ENCODE measurements at places on chromosomes 1 and 21.

DNA sequence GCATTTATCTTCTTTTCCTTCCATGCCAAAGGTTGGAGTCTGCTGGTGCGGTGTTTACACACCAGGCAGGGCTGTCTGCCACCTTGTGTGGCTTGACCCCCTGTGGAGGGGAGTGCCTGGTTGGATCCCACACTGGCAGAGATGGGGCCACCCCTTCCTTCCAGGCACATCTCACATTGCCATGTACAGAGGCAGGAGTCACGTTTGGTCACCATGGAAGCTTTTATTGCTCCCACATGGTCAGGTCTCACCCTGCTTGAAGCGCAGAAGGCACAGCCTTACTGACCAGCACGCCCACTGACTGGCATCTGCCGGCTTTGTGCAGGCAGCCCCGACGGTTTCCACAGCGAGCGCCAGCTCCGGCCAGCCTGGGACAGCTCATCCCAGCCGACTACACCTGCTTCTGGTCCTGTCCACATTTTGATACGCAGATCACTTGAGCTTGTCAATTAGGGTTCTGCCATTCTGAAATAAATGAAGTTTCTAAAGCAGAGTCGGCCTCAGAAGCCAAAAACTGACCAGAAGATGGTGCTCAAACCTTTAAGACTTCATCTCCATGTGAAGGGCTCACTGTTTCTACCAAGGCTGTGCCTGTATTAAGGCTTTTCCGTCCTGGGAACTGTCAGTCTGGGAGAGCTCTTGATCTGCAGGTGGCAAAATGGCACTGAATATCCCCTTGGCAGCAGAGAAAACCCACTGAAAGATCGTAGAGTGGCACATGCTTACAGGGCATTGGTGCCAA is 35.6 kb upstream of the EPHA8 start:
- no peak for DNase-seq

DNA sequence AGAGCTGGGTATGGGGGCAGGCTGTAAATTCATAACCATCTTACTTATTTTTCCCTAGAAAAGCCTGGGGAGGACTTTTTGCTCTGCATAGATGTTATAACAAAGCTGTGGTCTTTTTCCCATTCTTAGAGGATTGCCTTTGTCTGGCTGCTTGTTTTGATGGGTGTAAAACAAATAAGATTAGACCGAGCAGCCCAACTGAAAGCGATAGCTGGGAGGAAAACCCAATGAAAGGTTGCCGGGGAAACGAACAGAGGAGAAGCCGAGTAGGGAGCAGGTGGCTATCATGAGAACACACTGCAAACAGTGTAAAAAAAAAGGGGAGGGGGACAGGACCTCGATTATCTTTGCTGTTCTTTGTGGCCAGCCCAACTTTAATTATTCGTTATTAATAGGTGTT is 1.9 kb downstream of the ELAVL4 start:
- DNase-seq, result no peak

- DNase-seq, result no peak
Measured at GRCh38 chr1:9402717-9403225, 110.1 kb downstream of the SPSB1 start.

DNA sequence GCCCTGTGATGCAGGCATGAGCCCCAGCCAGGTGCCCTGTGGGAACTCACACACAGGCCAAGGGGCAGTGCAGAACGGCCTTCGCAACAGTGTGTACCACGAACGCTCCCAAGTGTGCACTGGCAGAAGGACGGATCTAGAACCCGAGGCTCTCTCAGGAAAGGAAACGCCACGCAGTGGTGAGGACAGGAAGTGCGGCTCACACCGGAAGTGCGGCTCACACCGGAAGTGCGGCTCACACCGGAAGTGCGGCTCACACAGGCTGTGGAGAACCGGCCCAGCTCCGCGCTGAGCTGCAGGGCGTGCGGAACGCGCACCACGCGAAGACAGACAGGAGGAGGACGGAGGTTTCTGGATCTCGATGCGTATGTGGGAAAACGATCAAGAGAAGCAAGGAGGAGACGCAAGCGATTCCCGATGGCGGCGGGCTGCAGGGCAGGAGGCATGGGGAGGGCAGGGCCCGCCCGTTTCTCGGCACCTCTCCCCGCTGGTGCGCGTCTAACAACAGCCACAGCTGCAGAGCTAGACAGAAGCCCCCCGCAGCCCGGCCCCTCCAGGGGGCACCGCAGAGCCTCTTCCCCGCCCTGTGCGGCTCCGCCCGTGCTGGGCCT is 35.9 kb upstream of the TMEM52 start:
- no peak for DNase-seq

DNA sequence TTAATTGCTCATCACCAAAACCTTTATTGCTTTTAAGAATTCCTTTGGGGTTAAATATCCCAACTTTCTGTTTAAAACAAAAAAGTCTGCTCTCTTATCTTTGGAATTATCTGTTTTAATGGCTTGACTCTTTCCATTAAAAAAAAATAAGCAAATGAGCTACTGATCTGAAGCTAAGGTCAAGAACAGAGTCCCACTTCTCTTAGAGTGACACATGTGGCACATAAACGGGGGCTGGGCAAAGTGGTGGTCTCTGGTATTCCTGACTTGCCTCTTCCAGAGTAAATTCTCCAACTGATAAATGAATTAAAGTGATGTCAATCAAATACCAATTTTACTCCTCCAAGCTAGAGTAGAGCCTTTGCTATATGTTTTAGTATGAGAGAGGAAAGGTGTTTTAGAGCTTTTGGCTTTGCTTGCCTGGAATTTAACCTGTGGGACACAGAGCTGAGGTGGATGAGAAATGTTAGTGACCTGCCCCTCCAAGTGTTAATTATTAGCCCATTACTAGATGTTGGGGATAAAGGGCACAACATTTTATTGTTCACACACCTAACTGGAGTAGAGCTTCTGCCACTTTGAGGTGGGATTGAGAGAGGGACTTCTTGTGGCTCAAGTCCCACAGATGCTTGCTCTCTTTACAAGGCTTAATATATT is 864.0 kb downstream of the LRRIQ3 start:
- no peak for DNase-seq

DNA sequence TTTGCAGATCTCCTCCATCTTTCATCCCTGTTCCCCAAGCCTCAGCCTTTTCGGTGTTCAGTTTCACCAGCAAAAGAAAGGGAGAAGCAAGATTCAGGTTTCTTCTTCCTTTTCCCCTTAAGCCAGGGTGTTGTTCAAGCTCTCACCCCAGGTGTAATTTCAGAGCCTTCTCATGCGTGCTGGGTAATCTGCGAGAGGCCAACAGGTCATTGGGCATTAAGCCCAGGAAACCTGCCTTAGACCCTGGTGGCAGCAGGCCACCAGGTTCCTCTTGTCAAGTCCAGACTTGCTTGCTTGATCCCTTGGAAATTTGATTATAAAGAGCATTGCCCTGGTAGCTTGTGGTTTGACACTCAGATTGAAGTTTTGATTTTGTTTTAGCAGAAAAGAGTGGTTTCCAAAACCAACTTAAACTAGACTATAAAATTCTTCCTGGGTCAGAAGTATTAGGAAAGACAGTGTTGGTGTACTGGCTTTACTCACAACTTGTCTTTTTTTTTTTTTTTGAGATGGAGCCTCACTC is 6.9 kb downstream of the AKR1A1 start:
- DNase-seq, result no peak

DNA sequence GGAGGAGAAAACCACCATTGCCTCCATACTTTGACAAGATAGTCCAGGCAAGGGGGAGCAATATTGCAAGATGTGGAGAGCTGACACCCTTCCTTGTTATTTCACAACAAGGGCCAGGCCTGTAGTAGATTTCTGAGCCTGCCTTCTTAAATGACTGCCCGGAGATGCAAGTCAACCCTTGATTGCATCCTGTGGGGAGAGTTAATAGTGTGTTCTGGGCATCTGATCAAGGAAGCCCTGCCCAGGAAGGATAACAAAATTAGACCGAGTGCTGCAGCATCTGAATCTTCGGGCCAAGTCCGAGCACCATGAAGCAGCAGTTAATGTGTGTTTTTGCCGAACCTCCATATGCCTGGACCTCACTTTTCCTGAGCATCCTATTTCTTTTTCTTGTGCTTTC is 382.3 kb downstream of the PRDM2 start:
- DNase-seq, result no peak

DNA sequence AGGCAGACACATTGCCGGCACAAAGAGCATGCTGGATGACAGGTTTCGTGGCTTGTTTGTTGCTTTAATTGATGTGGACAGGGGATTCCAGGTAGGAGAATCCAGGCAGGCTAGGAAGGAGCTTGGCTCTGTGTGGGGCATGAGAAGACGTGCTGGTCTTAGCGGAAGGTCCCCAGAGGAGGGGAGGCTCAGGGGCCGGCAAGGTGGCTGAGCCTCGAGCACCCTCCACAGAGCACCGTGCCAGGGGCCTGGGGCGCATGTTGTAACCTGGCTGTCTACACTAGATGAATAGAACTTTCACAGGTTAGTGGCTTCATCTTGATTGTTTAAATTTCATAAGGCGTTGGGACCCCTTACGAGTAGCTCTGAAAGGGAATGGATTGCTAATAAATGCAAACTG is 223.1 kb downstream of the CAMTA1 start:
- no peak for DNase-seq

- no peak for DNase-seq
Measured at GRCh38 chr1:146012703-146013558, 8.6 kb downstream of the HJV start.

DNA sequence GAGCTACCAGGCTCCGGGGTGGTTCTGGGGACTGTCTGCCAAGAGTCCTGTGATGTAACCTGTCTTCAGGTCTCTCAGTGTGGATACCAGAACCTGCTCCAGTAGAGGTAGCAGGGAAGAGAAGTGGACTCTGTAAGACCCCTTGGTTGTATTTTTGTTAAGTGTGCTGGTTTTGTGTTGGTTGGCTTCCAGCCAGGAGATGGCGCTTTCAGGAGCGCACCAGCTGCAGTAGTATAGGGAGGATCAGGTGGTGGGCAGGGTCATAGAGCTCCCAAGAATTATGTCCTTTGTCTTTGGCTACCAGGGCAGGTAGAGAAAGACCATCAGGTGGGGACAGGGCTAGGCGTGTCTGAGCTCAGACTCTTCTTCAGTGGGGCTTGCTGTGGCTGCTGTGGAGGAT is 1147.2 kb upstream of the ADGRL4 start:
- no peak for DNase-seq

- no peak for DNase-seq
Measured at GRCh38 chr1:196609370-196609737, 1.1 kb upstream of the KCNT2 start.

DNA sequence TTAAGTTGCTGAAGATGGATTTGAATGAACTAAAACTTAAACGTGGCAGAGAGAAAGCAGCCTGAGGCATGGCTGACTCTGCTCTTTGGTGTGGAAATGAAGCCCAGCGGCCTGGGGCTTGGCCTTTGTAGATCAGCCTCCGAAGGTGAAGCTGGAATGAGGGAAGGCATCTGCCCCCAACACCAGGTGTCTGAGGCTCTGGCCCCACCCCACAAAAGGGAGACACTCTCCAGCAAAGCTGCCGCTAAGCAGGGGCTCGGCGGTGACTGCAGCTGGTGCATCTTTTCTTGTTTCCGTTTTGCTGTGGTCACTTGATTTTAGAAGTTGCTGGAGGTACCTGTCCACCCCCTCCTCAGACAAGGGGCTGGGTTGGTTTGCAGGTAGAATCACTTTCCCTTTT is 38.2 kb upstream of the NID1 start:
- no peak for DNase-seq

DNA sequence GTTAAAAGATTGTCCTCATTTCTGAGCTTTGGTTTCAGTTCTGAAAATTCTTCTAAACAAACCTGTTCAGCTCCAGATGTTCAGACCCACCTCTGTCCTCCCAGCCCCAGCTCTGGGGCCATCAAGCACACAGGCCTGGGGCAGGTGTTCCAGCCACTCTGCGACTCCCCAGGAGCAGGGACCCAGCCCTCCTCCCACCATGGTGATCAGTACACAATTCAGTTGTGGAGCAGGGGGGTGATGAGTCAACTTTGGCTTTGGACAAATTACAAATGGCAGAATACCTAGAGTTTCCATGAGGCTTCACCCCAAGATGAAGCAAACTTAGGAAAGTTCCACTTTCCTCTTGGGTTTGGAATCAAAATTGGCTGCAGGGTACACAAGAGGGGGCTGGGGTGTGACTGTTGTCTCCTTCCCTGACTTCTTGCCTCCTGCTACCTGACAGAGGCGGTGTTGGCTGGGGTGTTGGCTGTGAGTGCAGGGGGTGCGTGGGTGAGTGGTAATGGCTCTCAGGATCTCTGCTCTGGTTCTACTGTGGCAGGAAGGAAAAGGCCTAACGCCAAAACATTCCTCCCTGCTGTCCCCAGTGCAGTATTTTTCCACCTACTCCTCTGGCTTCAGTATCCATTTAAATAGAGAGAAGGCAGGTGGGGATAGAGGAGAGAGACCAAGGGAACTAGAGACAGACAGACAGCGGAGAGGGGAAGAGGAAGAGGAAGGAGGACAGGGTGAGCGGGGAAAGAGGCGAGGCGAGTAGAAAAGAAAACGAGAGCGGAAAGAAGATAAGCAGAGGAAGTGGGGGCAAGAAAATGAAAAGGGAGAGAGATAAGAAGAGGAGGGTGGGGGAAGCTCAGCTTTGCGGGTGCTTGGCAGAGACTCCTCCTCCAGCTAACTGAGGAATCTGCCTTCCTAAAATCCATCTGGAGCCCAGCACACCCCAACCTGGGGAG is 20.6 kb upstream of the LRRN2 start:
- DNase-seq, result no peak

DNA sequence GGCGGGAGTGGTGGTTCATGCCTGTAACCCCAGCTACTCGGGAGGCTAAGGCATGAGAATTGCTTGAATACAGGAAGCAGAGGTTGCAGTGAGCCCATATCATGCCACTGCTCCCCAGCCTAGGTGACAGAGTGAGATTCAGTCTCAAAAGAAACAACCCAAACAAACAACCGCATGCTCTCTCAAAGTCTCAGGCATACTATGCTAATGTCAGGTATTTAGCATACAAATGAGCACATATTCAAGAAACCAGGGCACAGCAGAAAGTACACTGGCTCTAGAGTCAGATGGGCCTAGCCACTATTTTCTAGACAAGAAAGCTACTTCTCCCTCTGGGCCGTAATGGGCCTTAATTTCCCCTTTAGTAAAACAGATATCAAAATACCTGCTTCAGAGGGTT is 55.0 kb downstream of the ELAVL4 start:
- DNase-seq, result no peak

GRCh38 chr1:204096931-204097330 is 24.0 kb downstream of the SOX13 start:
- no peak for DNase-seq

GRCh38 chr1:18725231-18725895 is 94.7 kb downstream of the PAX7 start:
- no peak for DNase-seq

- DNase-seq, result no peak
Measured at GRCh38 chr1:109294481-109294880, 11.5 kb upstream of the PSRC1 start.

GRCh38 chr1:171663854-171664575 is 11.5 kb upstream of the MYOC start:
- DNase-seq, result no peak

DNA sequence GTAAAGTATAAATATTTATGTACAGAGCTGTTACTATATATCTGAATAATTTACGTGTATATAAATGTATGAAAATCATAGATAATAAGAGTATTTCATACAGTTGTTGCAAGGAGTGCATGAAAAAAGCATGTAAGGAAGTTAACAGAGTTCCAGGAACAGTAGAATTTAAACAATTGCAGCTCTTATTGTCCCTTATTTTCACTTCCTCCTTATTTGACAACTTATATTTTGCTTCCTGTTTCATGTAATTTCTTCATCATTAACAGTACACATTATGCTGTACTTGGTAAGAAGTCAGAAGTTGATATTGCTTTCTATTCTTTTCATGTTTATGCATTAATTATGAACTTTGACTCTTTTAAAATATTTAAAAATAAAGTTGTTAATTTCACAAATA is 681.5 kb downstream of the LRRIQ3 start:
- DNase-seq, result no peak
